Stimulated activated CD4-positive, alpha-beta T cell treated with anti-CD3 and anti-CD28 coated beads, Interleukin-15, amount 100 ng/mL, for 48 hours (primary cell): ENCODE measurements at places on chromosomes 3 and 15.

- no peak for DNase-seq
These were observed 262.7 kb upstream of the GADL1 start for GRCh38 chr3:31157047-31157694.

DNA sequence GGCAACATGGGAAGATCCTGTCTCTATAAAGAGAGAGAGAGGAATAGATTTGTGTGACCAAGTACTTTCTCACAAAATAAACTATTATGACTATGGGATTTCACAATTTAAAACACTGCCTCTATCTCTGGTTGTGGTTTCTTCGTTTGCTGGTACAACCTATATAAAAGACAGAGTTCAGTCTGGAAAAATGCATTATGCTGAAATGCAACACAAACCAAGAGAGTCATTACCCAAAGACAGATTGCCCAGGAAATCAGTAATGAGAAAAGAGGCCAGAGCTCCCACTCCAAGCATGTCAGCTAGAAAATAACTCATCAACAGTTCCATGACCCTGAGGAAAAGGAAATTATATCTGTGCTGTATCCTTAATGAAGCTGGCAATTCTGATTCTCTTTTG is 23.2 kb downstream of the GPR176 start:
- DNase-seq = no peak

DNA sequence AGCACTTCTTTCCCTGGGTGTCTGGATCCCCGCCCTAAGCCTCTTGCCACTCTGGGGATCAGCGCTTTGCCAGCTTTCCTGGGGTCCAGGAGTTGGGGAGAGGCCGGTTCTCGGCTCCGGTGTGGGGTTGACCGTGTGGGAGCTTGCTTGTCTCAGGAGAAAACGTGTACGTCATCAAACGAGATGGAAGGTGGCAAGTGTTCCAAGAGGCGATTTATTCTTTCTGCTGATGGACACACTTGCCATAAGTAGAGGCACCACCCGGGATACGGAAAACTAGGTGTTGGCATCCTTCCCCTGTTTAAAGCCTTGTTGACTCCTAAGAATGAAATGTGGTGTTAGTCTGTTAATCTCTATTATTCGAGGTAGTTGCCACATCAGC is 295 bp downstream of the ZWILCH start:
- DNase-seq = no peak

DNA sequence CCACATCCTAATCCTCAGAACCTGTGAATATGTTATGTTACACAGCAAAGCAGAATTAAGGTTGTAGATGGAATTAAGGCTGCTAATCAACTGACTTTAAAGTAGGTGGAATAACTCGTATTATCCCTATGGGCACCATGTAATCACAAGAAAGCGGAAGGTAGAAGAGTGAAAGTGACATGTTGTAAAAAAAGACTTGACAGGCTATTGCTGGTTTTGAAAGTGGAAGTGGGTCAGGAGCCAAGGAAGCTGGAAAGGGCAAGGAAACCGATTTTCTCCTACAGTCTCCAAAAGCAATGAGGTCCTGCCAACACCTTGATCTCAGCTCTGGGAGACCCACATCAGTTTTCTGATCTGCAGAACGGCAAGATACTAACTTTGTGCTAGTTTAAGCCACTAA is 6.6 kb downstream of the TP63 start:
- DNase-seq = no peak

- DNase-seq = no peak
These were observed 3.3 kb upstream of the PSMD2 start for GRCh38 chr3:184295771-184296170.

DNA sequence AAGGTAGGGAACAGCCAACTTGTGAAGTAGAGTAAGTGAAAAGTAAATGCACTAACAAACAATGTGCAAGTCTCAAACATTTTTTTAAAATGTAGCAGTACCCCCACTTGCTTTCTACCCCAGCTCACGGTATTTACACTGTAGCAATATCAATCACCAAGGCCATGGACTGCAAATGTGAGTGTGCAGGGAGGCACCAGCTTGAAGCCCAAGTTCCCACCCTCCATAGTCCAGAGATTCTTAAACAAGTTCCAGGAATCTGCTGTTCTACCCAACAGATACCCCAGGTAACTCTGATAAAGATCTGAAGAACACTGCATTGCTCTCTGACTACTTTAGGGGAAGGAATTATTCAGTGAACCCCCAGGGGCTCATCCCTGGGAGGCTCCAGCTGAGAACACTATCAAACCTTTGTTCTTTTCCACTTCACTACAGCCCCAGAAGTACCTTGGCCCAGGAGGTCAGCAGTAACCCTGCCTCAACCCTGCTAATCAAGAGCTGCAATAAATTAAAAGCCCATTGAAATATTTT is 86.1 kb downstream of the FOXP1 start:
- DNase-seq = no peak

- DNase-seq = no peak
These were observed 4.8 kb downstream of the CSK start for GRCh38 chr15:74786551-74787165.

DNA sequence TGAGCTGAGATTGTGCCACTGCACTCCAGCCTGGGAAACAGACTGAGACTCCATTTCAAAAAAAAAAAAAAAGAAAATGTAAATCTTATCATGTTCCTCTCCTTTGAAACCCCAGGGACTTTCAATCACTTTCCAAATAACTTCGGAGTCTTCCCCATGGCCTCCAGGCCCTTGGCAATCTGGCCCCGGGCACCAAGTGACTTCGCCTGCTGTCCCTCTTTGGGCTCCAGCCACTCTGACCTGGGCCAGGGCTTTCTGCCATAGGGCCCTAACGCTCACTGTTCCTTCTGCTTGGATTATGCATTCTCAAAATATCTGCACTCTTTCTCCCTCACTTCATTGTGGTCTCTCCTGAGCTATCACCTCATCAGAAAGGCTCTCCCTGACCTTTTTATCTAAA is 260.9 kb downstream of the KLF13 start:
- no peak for DNase-seq

DNA sequence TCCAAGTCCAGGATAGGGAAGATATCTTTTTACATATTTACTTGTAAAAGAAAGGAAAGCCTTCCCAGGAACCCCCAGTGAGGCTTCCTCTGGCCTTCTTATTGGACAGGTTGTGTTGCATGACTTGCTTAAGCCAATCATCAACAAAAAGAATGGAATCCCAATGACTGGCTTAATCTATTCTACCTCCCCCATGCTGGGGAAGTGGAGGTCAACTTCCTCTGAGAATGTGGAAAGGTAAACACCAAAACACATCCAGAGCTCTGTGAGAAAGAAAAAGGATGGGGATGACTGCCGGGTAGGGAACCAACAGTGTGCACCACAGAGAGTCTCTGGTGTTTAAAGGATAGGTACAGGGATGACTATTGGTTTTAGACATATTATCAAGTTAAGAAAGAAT is 25.1 kb downstream of the TNIK start:
- no peak for DNase-seq

GRCh38 chr15:61556037-61556648 is 327.0 kb upstream of the RORA start:
- no peak for DNase-seq

GRCh38 chr3:153250446-153250845 is 88.4 kb downstream of the RAP2B start:
- DNase-seq = no peak

- no peak for DNase-seq
These were observed 20.6 kb upstream of the ADCY5 start for GRCh38 chr3:123469323-123469995.

DNA sequence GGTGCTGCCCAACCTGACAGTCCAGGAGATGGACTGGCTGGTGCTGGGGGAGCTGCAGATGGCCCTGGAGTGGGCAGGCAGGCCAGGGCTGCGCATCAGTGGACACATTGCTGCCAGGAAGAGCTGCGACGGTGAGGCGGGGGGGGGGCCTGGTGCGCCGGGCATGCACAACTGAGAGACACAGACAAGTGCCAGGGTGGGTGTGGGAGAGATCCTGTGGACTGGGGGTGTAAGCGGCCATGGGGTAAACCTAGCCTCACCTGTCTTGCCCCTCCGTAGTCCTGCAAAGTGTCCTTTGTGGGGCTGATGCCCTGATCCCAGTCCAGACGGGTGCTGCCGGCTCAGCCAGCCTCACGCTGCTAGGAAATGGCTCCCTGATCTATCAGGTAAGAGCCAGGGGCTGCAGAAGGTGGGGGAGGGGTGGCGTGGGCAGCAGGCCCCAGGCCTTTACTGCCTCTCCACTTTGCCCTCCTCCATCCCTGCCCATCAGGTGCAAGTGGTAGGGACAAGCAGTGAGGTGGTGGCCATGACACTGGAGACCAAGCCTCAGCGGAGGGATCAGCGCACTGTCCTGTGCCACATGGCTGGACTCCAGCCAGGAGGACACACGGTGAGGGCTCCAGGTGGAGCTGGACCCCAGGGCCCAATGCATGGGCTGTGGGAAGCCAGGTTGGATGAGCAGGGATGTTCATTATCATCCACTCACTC is 3.3 kb downstream of the CHRD start:
- no peak for DNase-seq
